Retina (tissue), 1 donor: ENCODE measurements at places on chromosomes 12 and 14.
A peak's percentile ranks its signal among the peaks of the same experiment; 100 is the strongest.

DNA sequence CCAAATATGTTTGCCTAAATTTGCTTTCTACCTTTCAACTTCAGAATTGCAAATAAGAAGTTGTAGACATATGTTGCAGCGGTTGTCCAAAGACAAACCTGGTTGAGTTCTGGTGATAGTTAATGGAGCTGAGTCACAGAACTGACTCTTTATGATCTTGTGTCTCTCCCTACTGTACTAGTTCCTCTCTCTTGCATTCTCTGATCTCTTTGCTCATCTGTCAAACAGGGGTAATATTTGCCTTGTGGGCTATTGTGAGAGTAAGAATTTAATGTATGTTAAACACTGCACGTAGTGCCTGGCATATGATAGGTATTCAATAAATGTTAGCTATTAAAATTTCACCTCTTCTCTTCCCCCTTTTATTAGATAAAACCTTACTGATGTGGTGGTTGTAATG lies 283.5 kb upstream of the RGS6 start:
- DNase-seq: no peak

- peak; percentile 94 for DNase-seq
Observed at GRCh38 chr14:59464486-59465315, 479 bp downstream of the GPR135 start.

DNA sequence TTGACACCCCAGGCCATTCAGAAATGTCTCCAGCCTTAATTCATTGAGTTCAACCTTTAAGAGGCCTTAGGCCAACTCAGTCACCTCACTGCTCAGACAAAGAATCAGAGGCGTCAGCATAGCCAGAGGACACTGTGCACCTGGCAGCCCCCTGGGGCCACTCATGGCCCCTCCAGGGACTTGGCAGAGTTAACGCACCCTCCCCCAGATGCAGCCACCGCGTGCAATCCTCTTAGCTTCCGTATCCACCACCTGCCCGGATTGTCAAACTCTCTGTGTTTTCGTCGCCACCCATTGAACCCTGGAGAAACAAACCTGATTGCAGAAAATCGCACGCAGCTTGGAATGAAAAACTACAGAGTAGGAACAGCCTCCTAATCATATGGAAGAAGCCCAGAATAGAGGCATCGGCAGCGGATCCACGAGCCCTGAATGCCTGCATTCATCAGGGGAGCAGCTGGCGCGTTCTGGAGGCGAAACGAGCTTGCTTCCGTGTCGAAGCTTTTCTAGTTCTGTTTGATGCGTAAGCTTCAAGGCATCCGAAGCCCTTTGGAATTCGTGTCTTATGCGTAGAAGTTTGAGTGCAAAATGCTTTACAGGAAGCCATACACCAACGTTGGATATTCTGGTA lies 22.4 kb downstream of the BRI3BP start:
- no peak for DNase-seq

DNA sequence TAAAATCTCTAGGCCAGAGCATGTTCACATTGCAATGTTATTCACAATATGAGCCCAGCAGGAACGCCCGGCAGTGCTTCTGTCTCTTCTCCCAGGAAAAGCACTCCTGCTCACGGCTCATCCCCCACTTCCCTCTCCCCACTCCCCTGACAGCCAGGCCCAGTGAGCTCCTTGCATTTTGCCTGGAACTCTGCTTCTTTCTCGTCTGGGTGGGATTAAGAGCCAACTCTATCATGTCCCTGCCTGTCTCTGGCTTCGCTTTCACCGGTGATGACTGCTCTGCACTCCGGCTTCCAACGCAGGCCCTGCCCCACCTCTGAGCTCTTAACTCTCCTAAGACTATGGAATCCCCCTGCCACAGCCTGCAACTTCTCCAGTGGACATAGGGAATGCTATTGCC lies 2.5 kb downstream of the PLEK2 start:
- no peak for DNase-seq

DNA sequence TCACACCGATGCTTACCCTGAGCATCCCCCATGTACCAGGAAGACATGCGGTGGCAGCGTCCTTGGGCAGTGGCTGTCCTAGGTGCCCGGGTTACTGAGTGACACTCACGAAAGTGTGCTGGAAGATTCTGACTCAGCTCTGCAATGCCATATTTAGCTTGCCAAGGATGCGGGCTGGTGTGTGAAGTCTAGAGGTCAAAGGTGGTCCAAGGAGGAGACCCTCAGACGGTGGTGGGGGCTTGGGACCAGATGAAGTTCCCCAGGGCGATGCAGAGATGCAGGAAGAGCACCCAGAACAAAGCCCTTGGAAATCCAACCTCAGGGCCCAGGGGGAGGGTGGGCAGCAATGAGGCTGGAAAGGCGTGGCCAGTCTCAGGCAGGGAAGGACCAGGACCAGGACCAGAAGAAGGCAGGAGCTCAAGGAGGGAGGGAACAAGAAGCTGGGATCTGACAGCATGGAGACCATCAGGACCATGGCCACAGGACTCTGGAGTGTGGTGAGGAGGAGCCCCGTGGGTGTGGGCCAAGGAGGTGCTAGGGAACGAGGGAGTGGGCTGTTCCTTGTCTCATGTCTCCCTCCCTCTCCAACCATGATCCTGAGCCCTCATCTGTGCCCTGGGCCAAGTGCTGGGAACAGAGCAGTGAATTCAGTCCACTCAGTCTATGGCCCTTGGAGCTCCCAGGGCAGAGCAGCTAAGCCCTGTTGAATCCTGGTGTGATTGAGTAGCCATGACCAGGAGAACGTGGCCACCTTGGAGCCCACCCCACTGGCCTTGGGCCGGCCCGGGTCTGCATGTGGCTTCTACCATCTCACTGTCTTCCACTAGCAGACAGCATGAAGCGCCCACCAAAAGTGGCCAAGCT lies 310.1 kb upstream of the DIO3 start:
- DNase-seq: no peak

DNA sequence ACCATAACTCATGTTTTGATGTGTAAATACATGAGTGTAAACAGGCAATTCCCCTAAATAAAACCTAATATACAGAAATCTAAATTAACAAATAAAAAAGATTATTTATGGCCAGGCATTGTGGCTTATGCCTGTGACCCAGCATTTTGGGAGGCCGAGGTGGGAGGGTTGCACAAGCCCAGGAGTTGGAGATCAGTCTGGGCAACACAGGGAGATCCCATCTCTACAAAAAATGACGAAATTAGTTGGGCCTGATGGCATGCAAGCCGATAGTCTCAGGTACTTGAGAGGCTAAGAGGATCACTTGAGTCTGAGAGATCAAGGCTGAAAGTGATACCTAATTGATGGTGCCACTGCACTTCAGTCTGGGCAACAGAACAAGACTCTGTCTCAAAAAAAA lies 48.7 kb downstream of the BCAT1 start:
- DNase-seq: no peak

- no peak for DNase-seq
Observed at GRCh38 chr14:51959928-51960327, 29.4 kb upstream of the RTRAF start.

- peak; percentile 19 for DNase-seq
Observed at GRCh38 chr12:98939350-98939749, 294.3 kb downstream of the APAF1 start.

DNA sequence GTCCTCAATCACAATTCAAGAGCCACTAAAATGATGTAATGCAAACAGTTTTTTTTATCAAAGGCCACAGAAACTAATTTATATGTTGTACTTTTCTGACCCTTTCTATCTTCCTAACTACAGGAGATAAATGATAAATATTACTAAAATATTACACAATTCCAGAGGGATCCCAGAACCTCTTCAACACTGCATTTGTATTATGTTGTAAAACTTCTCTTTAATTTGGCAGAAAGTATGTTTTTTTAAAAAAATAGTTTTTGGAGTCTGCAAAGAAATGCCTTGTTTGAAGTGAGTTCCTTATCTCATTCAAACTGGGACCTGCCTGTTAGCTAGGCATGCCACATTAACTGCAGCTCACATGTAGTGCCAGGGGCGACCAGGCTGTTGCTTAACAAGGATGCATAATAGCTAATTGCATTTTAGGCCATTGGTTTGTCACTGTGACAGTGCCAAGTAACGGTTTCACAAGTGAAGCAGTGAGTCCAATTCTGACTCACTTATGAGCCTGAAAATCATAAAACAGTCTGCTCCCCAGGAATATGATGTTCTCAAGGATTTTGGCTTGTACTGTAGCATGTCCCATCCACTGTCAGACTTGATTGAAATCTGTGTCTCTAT lies 266.9 kb downstream of the KTN1 start:
- peak; percentile 3 for DNase-seq

DNA sequence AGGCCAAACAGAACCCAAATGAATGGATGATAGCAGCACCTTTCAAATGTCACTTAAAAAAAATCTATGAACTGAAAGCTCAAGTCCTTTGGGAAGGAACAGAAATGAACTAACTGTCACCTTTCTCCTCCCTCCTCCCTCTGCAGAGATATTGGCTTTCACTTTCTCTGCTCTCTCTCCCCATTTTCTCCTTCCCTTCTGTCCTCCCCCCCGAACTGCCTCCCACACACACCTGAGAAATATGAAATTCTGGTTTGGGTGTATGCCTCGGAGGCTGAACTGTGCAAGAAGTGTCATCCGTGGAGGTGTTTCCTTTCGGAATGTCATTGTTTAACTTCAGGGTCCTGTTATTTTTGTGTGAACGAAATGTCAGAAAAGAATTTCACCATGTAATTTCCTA lies 87.8 kb downstream of the NEDD1 start:
- no peak for DNase-seq

GRCh38 chr12:29145372-29146170 lies 3.5 kb upstream of the FAR2 start:
- DNase-seq: no peak

- DNase-seq: no peak
Observed at GRCh38 chr14:87656315-87656714, 336.7 kb downstream of the GALC start.

GRCh38 chr14:71905860-71906259 lies 26.4 kb upstream of the RGS6 start:
- no peak for DNase-seq

- no peak for DNase-seq
Observed at GRCh38 chr12:89278862-89279261, 73.4 kb downstream of the DUSP6 start.

DNA sequence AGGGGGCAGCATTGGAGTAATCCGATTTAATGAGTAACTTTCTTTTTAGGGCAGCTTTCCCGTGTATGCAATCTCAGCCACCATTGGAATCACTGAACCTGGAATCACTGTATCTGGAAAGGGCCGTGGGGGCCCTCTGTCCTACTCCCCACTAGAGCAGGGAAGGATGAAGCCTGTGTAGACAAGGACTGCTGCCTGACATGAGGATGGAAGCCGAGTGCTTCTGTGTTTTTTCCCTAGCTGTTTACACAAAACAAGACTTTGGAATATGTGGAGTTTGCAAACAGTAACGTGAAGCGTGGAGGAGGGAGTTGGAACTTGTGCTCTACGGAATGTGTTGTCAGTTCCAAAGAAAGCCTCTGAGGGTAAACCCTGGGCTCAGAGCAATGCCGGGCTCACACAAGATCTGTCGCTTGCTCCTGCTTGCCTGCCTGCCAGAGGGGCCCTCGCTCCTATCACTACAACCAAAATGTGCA lies 32.4 kb upstream of the HDAC7 start:
- no peak for DNase-seq

GRCh38 chr14:106024983-106025604 lies 498.7 kb downstream of the TMEM121 start:
- DNase-seq: no peak

- DNase-seq: no peak
Observed at GRCh38 chr14:74062809-74063150, 21.5 kb downstream of the ALDH6A1 start.

GRCh38 chr12:97561619-97562290 lies 99.2 kb downstream of the RMST start:
- DNase-seq: no peak

GRCh38 chr14:85122690-85123089 lies 407.3 kb upstream of the FLRT2 start:
- no peak for DNase-seq

DNA sequence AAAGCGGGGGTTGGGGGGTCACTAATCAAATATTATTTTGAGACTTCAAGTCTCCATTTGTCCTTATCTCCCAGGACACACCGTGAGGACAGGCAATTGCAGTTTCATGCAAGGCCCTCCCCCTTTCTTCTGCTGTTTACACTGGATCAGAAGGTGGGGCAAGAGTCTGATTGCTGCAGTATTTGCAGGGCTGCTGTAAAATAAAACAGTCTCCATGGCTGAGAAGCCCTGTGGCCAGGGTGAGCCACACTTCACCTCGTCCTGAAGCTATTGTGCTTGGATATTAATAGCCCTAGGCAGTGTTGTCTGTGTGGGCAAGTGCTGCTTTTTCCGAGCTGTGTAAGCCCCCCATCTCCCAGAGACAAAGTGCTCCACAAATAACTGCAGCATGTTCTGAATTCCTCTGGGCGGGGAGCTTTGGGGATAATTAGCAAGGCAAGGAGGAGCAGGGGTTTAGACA lies 187.4 kb upstream of the NTF3 start:
- peak; percentile 45 for DNase-seq

- DNase-seq: no peak
Observed at GRCh38 chr12:118498171-118498570, 121.8 kb downstream of the SUDS3 start.

GRCh38 chr14:69629225-69630127 lies 18.1 kb downstream of the SUSD6 start:
- DNase-seq: no peak

DNA sequence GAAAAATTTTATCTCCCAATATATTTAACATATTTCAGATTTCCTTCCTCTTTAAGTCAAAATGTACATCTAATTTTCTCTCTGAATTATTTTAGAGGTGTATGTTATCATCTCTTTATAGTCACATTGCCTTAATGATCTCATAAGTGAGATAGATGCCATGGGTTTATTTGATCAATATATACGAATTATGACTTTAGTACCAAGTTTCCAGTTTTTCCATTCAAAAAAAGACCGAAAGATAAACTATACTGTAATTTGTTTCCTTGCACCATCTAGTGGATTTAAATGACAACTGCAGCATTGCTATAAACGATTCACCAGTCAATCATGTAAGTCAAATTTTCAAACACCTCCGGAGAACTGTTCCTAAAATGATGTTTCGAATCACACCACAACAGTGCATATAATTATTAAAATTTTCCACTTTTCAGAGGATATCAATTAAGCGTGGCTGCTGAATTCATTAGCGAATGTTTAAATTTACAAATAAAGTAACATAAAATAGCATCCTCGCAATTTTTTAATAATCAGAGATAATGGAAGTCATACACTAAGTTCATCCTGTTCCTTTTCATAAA lies 419 bp upstream of the ATXN7L3B start:
- no peak for DNase-seq
